ENCODE measurements at places on chromosomes 4 and X.

DNA sequence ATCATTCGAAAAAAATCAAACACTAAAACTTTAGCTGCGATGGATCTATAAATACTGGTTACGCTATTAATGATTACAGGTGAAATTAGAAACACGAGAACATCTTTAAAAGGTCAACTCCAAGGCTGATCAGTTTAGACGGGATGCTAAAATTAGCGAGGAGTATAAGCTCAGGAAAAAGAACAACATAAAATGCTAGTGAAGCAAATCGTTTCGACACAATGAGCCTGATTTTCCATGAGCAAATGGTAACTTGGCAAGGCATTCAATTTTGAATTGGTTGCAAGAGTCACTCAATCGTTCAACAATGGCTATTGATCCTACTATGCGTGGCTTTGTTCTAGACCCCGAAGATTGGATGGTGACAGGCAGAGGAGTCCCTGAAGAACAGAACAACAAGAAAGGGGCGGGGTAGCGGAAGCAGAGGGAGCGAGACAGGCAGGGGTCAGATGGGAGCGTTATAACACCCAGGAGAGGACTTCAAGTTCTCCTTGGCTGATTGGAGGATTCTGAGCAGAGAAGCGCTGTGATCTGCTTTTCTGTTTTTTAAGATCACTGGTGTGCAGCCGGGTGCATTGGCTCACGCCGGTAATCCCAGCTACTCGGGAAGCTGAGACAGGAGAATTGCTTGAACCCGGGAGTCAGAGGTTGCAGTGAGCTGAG is 146.5 kb downstream of the RBM47 start:
- DNase-seq = no peak

DNA sequence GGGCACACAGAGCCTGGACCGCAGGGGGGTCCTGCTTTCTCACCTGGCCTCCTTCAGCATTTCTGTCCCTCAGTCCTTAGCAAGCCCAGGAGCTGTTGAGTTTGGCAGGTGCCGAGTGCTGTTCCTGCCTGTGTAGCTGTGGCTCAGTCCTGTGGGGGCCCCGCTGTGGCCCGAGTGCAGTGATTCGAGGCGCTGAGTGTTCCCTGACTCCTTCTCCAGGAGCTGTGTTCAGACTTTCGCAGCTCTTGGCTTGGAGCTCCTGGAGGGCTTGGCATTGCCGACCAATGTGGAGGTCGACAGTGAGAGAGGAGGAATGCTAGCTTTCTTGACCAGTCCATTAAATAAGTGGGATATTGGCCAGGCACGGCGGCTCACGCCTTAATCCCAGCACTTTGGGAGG is 50.1 kb upstream of the MSANTD1 start:
- DNase-seq = no peak

DNA sequence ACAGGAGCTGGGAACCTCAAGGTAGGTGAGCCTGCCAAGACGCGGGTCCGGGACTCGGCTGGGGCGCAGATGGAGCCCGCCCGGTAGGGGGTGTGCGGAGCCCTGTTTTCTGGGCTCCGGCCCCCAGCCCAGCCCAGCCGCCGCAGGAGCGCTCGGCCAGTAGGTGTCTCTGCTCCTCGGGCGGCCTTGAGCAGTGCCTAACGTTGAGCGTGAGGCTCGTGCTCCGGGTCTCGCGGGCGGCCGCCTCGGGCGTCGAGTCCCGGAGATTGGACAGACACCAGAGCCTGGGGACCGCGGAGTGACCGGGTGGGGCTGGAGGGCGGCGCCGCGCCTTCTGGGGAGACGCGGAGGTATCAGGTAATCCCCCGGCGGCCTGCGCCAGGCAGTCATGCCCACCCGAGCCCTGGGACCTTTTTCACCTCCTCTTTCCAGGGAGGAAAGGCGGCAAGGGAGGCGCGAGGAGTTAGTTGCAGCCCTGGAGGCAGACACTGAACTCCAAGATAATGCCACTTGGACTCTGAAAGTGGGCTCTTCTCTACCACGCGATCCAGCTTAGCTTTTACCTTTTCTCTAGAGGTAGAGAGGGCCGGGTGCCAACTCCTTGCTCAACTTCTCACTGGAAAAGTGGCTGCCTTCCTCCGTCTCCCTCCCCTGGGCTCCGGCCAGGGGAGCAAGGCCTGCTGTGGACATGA is 14.5 kb upstream of the FGG start:
- DNase-seq = peak; percentile 1

- no peak for DNase-seq
Observed at GRCh38 chr4:155629956-155630355, 36.7 kb upstream of the GUCY1A1 start.

DNA sequence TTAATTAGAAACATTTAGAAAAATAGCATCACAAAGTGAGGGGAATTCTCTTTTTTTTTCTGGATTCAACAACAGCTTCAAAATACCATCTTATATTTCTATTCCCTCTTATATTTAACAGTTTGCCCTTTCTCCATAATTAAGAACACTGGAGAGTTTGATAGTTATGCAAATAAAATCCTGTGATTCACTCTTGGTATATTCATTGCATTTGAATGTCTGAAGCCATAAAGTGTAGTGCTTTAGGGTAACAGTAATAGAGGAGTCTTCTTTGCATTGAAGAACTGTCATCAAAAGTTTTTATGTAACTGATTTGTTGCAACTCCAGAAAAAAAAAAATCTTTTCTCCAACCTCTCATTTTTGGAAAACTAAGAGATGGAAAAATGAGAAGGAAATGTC is 352.0 kb upstream of the GALNTL6 start:
- DNase-seq = no peak

DNA sequence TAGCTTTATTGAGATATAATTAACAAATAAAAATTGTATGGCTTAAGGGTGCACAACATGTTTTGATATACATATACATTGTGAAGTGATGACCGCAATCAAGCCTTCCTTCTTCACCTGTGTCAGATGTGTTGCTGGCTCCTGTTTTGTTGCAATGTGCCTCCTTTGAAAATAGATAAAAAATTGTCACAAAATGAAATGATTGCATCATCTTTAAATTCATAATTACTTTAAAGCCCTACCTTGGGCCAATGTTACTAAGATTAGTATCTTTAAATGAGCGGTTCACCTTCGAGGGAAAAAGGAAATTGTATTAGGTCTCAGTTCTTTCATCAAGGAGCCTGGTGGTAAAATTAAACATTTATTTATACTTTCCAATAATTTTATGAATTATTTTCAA is 77.3 kb downstream of the GPRIN3 start:
- DNase-seq = no peak

- no peak for DNase-seq
Observed at GRCh38 chrX:44433556-44433955, 90.1 kb upstream of the EFHC2 start.

- no peak for DNase-seq
Observed at GRCh38 chrX:37830371-37830770, 17.0 kb downstream of the DYNLT3 start.

All from NCI-H1092 (cell line).